ENCODE measurements at places on chromosomes 1 and 21.

- no peak for DNase-seq
These were observed 7.8 kb downstream of the FOXE3 start for GRCh38 chr1:47423872-47424271.

DNA sequence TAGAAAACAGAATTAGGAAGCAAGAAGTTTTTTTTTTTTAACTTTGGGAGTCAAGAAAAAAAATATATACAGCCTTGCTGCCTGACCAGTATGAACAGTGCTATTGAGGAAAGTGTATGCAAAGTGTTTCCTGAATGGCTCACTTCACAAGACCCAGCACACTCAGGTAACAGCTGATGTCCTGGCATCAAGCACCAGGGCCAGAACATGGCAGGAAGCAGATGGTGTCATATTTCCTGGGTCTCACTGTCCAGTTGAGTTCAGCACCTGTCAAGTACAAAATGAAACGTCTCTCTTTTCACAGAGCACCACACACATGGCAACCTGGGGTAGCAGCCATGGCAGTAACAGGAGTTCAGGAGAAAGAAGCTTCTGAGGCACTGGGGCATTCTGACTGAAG lies 372.3 kb downstream of the TTLL7 start:
- no peak for DNase-seq

DNA sequence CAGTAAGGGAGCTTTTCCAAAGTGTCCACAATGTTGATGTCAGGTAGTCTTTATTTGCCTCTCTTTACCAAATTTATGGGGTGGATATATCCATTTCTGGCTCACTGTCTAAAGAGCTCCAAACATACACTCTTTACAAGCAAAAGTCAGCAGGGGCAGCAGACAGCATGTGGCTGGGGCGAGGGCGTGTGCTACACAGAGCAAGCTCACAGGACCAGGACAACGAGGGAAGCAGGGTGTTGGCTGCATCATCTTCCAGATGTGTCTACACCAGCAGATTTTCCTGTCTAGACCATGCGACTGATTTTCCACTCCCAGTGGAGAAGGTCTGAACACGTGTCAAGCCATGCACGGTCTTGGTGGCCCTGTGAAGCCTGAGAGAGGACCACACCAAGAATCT lies 123.8 kb downstream of the TRABD2B start:
- DNase-seq: no peak

DNA sequence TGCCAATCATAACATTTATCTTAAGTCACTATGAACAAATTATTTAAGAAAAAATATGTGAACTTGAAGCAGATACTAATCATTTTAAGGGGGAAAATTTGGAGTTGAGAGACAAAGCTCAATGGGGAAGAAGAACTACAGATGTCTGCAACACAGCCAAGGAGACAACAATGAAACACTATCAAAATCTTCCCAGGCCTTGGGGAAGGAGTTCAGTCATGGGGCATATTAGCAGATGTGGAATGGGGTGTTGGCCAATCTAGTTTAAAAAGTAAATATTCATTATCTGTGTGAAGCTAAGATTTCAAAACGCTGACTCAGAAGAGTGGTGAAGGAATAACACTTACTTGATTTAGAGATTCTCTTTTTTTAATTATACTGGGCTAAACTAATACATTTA lies 671.6 kb upstream of the ZP4 start:
- no peak for DNase-seq

GRCh38 chr1:12610305-12610935 lies 7.6 kb downstream of the DHRS3 start:
- DNase-seq: no peak

GRCh38 chr21:36542312-36543101 lies 62.6 kb upstream of the CLDN14 start:
- no peak for DNase-seq

- no peak for DNase-seq
These were observed 38.8 kb upstream of the ANGPTL7 start for GRCh38 chr1:11150326-11150725.

DNA sequence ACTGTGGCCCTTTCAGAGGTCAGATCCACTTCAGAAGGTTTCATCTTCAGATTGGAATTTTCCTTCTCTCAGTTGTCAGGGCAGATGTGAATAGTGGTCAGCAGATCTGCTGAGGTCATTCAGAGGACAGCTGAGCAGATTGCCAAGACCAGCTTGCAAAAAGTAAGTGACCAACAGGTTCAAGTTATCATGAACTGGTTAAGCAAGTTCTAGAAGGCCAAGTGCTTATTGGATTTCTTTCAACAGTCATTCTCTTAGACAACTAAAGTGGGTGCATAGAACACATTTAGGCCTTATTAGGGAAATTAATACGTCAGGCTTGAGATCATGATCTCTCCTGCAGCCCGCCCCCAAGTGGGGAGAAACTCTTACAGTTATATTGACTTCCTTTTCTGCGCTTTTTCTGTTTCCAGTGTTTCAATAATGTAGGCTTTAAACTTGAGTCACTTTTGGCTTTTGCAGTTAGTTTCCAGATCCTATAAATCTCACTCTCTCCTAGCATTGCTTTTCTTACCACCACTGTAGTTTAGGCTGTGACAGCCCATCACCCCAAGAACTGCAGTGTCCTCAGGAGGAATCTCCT lies 96.4 kb downstream of the C1orf21 start:
- DNase-seq: peak; percentile 63

GRCh38 chr1:29121936-29122681 lies 1.6 kb downstream of the TMEM200B start:
- peak; percentile 80 for DNase-seq

DNA sequence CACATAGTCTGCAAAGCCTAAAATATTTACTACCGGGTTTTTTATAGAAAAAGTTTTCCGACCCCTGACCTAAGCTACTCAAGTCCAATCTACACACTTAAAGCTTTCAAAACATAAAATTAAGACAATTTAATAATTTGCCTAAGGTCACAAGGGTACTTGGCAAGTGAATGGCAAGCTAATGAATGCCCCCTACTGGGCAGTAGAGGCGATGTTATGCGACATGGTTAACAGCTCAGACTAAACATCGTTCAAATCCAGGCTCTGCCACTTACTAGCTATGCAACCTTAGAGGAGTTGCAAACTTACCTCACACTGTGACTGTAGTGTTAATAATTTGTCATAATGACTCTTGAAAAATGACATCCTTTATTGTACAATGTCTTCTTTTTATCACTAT lies 317.2 kb upstream of the NFIA start:
- DNase-seq: no peak

GRCh38 chr1:84541679-84542078 lies 32.6 kb downstream of the CTBS start:
- no peak for DNase-seq

DNA sequence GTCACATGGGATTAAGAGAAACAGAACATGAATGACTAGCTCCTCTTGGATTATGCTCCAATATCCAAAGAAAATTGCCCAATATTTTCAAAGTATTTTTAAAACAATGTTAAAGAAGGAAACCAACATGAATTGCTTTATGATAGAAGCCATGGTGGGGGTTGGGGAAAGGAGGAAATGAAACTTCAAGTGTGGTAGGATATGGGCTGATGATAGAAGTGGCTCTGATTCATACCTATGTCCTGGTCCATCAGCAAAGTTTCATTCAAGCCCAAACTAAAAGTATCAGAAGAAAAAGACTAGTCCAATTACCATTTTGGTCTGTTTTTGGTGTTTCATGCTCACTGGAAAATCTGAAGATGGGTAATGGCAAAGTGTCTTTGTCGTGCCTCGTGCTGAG lies 104.2 kb upstream of the PROX1 start:
- DNase-seq: no peak

DNA sequence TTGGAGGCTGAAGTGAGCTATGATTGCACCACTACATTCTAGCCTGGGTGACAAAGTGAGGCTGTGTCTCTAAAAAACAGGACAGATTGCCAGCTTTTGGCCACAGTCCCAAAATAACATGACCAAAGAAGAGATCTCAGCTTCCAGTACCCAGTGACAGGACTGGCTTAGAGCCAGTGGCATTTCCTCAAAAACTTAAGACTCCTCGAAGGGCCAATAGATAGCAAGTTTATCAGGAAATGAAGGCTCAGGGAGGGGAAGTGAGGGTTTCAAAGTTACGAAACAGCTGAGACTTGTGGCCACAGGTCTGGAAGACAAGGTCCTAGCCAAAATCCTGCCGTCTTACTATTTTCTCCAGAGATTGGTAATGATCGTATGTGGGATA lies 6.3 kb upstream of the TMEM39B start:
- peak; percentile 58 for DNase-seq

DNA sequence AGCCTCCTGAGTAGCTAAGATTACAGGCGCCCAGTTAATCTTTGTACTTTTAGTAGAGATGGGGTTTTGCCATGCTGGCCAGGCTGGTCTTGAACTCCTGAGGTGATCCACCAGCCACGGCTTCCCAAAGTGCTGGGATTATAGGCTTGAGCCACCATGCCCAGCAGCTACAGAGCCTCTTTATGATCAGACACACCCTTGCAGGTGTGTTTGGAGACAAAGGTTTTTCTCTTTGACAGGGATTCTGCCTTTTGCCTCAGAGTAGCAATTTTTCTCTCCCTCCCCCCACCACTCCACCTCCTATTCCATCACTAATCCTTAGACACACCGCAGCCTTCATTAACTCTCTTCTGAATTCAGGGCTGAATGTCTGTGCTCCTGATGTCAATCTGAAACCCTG lies 152.2 kb upstream of the NFIA start:
- no peak for DNase-seq

- DNase-seq: no peak
These were observed 83.8 kb upstream of the TSPAN2 start for GRCh38 chr1:115173151-115173550.

Measured in MG63 (cell line).